ENCODE measurements at places on chromosomes 16 and 17.
A peak's percentile ranks its signal among the peaks of the same experiment; 100 is the strongest.

DNA sequence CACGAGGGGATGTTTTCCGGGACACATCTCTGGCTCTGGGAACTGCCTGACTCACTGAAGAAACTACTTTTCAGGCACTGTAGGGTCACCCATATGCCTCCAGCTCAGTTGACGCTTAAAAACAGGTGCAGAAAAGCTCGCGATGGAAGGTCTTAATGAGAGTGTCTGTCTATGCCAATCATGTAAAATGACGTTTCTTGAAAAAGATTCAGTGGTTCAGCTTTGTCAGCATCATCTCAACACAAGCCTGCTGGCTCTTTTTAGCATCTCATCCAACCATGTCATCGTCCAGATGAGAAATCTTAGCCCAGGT is 27.5 kb downstream of the OR1D5 start:
- DNase-seq = no peak

GRCh38 chr16:21053590-21053989 is 97.1 kb downstream of the DNAH3 start:
- DNase-seq = no peak

DNA sequence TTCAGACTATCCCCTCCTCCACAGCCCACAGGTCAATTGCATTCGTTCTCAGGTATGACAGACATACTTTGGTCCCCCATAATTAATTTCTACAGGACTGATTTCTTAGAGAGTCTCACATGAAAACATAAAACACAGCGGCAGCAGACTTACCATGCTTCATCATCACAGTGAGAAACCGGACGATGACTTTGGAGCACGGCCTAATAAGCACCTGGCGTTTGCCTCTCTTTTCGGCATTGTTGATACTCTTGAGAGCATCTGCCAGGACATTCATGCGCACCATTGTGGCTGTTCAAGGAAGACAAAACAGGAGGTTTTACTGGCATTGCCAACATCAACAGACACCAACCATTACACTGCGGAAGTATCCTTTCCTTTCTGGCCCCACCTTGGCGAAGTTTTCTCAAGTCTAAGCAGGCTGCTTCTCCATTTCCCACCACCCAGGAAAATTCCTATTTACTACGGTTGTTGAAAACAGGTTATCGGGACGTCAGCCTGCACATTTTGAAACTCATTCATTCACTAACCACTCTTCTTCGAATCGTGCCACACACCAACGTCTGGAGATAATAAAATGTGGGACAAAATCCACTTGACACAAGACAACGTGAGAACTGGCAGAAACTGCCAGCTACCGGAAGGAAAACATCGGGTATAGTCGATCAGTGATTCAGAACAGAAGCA is 1.2 kb downstream of the RPS15A start:
- DNase-seq = peak; percentile 74

- DNase-seq = no peak
Measured at GRCh38 chr16:29314292-29314934, 92.1 kb downstream of the NPIPB11 start.

GRCh38 chr16:87461466-87461991 is 31.3 kb downstream of the ZCCHC14 start:
- DNase-seq = peak; percentile 78

- no peak for DNase-seq
Measured at GRCh38 chr17:29252101-29252791, 5.6 kb downstream of the CRYBA1 start.

DNA sequence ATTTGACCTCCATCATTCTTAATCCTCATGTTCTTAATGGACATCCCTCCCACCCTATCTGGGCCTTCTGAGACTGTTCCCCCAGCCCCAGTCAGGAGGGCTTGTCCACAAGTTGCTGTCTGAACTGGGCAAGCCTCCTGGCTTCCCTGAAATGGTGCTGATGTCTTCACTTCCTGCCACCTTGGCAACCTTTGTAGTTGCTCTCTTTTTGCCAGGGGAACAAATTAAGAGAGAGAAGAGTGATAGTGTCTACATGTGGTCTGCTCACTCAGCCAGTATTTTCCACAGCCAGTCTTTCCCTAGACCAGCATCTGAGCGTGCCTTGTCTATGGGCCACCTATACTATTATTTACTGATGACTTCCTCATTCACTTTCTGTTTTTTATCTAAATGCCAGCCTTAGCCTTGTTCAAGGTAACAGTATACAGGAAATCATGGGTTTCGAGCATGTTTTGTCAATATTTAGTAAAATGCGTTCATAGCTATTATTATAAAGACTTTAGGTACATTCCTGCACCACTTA is 710.1 kb downstream of the MAF start:
- no peak for DNase-seq

DNA sequence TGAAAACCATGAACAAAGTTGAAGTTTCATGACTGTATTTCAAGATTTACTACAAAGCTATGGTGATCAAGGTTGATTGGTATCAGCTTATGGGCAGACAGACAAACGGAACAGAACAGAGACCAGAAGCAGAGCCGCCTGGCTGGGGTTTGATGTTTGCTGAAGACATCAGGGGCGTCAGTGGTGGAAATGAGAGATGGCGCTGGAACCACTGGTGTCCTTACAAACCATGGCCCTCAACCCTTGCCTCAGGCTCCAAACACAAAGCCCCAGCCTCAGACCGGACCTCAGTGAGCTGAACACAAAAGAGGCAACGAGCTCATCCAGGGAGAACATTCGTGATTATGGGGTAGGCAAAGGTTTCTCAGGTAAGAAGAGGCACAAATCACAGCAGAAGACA is 113.0 kb upstream of the METRNL start:
- no peak for DNase-seq

GRCh38 chr17:19943026-19943425 is 34.6 kb downstream of the AKAP10 start:
- DNase-seq = no peak
